ENCODE measurements at places on chromosomes 13 and 19.

- no peak for DNase-seq
Observed at GRCh38 chr19:6087074-6087571, 23.2 kb downstream of the RFX2 start.

DNA sequence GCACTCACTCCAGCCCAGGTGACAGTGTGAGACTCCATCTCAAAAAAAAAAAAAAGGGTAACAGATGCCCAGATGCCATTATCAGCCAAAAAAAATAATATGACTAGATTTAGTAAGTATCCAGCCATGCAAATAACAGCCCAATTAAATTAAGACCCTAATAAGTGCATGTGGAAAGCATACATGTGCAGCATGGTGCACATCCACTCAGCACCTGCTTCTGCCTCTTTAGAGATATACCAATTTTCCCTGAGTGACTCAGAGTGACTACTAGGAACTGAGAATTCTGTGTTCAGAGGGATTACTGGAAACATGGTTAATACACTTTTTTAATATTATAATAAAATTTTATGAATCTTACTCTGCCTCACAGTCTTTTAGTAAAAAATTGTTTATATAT, 29.8 kb upstream of the ZNF675 start:
- no peak for DNase-seq

DNA sequence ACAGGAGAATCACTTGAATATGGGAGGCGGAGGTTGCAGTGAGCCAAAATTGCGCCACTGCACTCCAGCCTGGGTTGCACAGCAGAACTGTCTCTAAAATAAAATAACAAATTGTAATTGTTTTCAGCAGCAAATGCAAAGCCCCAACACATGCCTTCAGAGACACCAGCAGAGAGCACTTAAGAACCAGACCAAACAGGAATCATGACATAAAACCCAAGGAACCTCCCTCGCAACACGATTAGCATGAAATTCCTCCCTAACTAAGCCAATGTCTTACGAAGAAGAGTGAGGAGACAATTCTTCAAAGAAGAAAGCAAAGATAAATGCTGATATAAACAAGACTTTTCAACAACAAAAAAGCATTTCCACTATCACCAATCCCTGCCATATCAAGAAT, 40.1 kb downstream of the PSPC1 start:
- no peak for DNase-seq

GRCh38 chr13:108213946-108214345, 1.4 kb downstream of the LIG4 start:
- DNase-seq = no peak

- DNase-seq = no peak
Observed at GRCh38 chr13:100129605-100130004, 40.7 kb downstream of the PCCA start.

- no peak for DNase-seq
Observed at GRCh38 chr19:35911790-35912189, 3.7 kb upstream of the TYROBP start.

- DNase-seq = no peak
Observed at GRCh38 chr13:28012896-28013295, 24.4 kb upstream of the URAD start.

DNA sequence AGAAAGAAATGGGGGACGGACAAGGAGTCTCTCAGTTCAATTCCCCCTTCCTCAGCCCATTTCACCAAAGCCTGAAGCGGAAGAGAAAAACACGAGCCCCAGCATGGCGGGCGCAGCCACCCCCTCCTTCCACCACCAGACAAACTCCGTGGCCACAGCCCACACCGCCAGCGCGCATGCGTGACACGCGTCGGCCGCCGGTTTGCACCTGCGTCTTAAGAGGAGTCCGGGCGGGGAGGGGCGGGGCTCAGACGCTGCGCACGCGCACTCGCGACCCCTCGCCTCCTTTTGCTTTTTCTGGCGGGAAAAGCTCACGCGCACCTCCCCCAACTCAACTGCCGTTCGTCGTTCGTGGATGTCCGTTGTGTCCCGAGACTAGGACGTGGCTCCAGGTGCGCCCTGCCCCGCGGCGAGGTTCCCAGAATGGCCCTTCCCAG, at the start of gene KASH5:
KASH5 (plus strand) TSS at position 314 of the 437 bp plus-strand sequence. CDS start 2,635 bp downstream, outside the sequence.
- DNase-seq = peak; percentile 47

DNA sequence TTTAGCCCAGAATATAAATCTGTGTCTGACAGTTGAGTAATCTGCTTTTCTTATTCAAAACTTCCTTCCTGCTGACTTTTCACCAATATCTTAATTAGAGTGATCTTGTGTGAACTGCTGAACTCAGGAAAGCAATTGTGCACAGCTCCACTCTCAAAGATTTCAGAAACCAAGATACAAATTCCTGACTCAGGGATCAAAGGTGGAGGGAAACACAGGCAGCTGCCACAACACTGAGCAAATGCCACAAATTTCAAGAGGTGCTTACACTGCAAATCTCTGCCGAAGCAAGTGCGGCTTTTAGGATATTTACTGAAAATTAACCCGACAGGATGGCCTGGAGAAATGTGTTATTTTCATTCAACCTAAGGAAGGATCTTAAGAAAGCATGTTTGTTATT, 111.4 kb downstream of the STOML3 start:
- no peak for DNase-seq

DNA sequence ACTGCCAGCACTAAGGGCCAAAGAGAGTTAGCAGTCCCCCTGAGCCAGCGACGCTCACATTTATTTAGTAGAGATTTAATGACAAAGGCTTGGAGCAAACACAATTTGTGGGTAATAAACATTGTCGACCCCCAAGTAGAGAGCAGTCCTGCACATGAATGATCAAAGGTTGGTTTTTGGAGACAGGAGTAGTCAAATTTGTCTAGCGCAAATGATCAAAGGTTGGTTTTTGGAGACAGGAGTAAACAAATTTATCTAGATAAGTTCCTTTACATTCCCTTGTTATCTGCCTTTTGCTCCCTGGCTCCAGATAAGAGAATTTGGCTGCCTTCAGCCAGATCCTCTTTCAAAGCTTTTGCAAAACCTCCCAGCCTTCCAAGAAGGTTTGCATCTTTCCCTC, 26.9 kb downstream of the METTL21C start:
- DNase-seq = no peak

GRCh38 chr19:48490981-48491792, 20.4 kb downstream of the LMTK3 start:
- DNase-seq = peak; percentile 58

DNA sequence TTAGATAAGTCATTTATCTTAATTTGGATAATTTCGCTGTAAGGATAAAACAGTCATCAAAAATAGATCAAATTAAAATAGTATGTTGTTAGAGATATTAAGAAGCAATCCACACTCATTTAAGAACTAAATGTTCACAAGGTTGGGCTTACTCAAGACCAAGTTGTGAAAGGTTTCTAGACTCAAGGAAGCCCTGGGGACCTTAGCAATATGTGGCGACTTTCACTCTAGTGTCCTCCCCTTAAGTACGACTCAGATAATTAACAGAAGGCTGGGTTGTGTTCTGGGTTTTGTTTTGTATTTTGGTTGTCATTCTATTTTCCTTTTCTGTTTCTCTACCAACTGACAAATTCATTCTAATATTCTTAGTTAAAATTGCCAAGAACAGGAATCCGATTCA, 1008.0 kb downstream of the PCDH9 start:
- no peak for DNase-seq

- DNase-seq = no peak
Observed at GRCh38 chr13:98200211-98200878, 23.3 kb upstream of the RNF113B start.

DNA sequence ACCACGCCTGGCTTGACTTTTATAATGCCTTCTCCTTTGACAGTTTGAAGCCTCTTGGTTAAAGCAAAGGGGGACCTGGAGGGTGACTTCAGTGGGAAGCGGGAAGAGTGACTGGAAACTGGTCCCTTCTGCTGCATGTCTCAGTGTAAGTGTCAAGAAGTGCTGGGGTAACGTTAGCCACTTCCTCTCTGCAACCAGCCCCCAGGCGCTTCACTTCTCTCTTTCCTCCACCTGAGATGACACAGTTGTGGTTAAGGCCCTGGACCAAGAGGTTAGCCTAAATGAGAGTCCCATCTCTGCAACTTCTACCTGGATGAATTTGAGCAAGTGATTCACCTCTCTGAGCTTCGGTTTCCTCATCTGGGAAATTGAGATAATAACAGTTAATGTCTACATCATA, 16.3 kb downstream of the LEUTX start:
- DNase-seq = no peak

DNA sequence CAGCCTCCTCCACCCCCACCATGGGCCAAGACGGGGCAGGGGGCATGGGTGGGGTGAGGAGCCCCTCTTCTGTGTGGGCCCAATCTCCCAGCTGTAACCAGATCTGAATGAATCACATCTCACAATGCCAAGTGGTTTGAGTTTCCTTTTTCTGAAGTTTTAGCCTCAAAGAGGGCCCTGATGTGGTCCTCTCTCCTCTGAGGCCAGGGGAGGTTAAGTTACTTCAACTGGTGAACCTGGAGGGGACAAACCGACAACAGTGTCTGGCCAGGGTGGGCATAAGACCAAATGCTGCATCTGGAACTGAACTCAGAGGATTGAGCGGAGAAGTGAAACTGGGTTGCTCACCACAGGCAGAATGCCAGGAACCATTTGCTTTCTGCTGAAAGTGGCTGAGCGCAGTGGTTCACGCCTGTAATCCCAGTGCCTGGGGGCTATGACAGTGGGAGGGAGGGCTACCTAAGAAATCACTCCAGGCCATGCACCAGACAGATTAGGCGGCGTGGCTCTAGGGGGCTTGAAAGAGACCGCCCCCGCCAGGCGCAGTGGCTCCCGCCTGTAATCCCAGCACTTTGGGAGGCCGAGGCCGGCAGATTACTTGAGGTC, 15.4 kb upstream of the IRGC start:
- DNase-seq = peak; percentile 5

- DNase-seq = no peak
Observed at GRCh38 chr13:25579221-25579620, 207.4 kb downstream of the ATP8A2 start.

DNA sequence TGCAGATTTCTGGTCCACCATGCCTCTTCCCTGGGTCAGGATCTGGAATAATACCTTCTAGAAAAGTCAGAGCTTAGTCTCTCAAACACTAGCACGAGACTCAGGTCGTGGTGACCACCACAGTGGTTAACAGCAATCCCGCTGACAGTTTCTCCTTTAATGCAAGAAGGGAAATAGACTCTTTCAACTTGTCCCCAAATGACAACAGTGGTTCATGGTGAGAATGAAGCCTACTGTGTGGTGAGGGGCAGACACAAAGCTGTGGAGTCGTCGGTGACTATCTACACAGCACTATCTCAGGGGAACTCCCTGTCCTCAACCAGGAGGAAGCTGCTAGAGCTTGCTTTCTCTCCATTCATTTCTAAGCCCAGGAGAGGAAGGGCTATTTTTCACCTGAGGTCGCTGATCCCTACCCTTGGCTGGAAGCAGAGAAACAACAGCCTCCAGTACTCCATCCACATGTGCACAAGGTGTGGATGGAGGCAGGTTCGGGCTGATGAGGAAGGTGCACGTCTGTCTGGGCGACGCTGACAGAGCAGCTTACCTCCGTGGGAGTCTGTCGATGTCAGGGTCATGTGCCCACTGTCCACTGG, 72.4 kb downstream of the STK24 start:
- DNase-seq = no peak

- DNase-seq = no peak
Observed at GRCh38 chr13:77740097-77740735, 42.7 kb downstream of the SLAIN1 start.

- no peak for DNase-seq
Observed at GRCh38 chr13:42580644-42581043, 6.7 kb downstream of the TNFSF11 start.

GRCh38 chr13:112963641-112964040, 5.4 kb upstream of the MCF2L start:
- DNase-seq = no peak

GRCh38 chr13:105441051-105441750, 1094.3 kb downstream of the EFNB2 start:
- no peak for DNase-seq

DNA sequence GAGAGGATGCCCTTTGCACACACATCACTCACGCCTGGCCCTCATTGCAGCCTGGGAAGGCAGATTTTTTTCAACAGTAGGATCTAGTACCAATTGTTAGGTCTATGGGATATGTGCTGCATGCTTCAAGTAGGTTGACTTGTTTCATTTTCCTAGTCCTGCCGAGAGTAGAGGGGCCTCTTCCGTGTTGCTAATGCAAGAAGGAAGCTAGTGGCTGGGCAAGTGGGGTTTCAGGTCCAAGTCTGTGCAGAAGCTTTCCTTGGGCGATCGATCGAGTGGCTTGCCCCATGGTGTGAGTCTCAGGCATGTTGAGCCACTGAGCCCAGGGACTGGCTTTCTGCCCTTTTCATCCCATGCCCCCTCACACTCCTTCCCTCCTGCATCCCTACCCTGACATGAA, 13.7 kb downstream of the ILF3 start:
- no peak for DNase-seq

- DNase-seq = no peak
Observed at GRCh38 chr19:30682146-30682998, 310.2 kb downstream of the ZNF536 start.

DNA sequence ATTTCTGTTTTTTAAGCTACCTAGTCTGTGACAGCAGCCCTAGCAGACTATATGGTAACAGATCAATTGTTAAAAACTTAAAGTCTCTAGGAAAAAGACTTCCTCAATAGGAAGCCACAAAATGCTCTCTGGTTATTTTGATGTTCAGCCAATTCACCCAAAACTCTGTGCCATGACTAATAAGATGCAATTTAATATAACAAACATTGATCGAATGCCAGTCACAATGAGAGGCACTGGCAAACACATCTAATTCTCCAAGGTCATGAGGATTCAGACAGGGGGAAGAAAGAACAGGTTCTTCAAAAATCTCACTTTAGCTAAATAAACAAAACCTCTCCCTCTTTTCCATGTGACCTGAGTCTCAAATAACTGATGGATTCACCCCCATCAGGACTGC, 107.5 kb downstream of the SUCLA2 start:
- no peak for DNase-seq

DNA sequence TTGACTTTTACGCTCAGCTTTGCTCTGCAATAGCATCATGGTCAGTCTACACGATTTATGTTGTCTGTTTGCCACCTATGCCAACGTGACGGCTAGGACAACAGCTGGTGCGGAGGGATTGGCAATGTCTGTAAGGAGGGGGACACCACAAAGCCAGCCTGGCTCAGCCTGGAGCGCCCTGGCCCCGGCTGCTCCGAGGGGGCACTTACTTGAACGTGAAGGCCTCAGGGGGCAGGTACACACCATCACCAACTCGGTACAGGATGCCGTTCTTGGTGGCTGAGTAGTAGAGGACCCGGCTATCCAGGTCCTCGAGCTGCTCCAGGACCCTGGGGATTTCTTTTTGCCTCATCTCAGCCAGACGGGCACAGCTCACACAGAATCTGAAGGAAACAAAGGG, 26.4 kb upstream of the EIF3G start:
- DNase-seq = no peak

- no peak for DNase-seq
Observed at GRCh38 chr19:20664901-20665781, 3.8 kb upstream of the ZNF626 start.

DNA sequence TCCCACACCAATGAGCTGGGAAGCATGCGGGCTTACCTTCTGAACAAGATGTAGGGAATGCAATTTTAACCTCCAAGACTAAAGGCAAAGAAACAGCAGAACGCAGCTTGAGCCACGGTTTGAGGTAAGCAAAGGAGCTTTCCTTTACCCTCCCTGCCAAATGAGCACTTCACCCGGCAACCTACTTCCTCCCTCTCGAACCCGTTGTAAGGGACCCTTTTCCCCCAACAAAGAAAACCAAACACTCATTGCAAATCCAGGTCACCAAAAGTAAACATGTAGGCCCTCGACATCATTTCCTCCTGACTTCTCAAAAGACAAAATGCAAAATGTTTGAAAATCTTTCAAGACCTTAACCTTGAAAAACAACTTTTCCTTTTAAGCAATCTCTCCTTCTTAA, 65.3 kb downstream of the ABCC4 start:
- no peak for DNase-seq
